ENCODE measurements at places on chromosomes 3 and 15. TPM values are rescaled to one million over a fixed set of nuclear protein-coding genes. Genes with fewer than 3 reads are reported as not detected.

UMPS gene
- total RNA-seq: 26.9 TPM

PLA2G4D gene
- not detected for total RNA-seq

GRCh38 chr3:110493438-110494092, 578.1 kb upstream of the NECTIN3 start:
- no peak for DNase-seq

- DNase-seq: no peak
These were observed 12.6 kb downstream of the FAM107A start for GRCh38 chr3:58564456-58565160.

EPHA3 gene
- not detected for total RNA-seq

DNA sequence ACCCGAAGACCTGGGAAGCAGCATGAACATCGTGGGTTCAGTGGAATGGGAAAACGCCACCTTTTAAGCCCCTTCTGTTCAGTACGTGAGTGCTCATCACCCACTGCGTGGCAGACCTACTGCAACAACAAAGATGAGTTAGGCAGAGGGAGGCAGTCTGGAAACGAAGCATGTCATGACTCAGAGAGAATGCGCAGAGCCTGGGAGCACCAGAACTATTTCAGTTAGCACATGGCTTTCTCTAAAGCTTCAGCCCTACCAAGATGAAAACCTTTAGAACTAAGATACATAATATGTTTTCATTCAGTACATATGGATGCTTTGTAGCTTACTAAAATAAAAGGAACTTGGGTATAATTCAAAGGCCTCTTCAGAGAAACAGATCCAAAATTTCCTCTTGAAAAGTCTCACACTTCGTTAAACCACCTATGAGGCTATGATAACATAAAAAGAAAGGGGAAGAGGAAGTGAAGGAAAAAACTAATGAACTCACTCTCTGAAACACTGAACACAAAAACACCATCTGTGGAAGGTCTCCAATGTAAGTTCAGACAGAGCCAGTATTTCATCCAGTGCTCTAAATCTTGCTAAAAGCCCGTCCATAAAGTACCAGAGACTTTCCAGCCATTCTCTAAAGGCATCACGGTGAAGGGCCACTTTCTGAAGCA, 140.1 kb downstream of the OCA2 start:
- no peak for DNase-seq

DLL4 gene
- not detected for total RNA-seq

- DNase-seq: no peak
These were observed 210.2 kb downstream of the THSD4 start for GRCh38 chr15:71325481-71325880.

GRCh38 chr3:177594096-177594495, 396.8 kb upstream of the TBL1XR1 start:
- no peak for DNase-seq

DNA sequence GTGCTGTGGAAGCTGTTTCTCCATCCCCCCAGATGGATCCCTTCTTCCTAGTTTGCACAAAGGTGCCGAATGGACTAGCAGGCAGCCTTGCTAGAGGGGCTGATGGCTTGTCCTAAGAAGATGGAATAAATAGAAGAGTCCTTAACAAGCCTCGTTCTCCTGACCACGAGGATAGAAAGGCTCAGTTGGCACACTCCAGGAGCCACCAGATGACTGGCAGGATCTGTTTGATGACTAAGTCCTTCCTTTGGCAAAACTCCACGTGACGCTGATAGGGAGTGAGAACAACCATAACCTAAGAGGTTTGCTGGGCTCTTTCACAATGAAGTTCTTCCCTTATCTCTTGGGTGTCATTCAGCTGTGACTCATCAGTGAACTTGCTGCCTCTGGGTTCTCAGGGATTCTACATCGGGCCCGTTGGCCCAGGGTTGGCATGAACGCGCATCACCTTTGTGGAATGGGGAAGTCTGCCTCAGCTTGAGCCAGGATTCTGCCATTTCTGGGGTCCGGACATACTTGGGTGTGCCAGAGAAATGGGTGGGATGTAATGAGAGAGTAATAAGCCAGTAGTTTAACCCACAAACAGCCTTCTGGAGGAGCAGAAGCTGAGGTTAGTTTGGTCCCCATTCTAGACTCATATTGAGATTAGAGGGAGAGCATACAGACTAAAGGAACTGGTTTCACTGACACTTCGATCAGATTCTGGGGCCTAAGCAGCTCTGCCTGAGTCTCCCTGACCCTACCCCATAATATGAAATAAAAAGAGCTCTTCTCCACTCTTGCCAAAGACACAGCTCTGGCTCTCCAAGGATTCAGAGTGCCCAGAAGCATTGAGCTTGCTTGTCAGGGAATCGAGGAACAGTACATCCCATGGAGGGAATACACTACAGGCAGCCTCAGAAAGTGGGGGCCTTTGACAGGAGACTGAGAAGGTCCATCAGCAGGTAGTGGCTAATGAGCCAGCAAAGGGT, 2.0 kb upstream of the MELTF start:
- DNase-seq: no peak

GRCh38 chr3:124607163-124607562, 123.1 kb upstream of the UMPS start:
- no peak for DNase-seq

- no peak for DNase-seq
These were observed 44.9 kb upstream of the SGO1 start for GRCh38 chr3:20230954-20231353.

- peak; percentile 40 for DNase-seq
These were observed 781 bp downstream of the TRNT1 start for GRCh38 chr3:3127432-3128010.

Measured in activated CD4-positive, alpha-beta T cell treated with anti-CD3 and anti-CD28 coated beads, Interleukin-2, amount 10 ng/mL, durations not matched to agents 7 days and 5 days (primary cell).